ENCODE measurements at places on chromosomes 2 and 18.

- no peak for DNase-seq
Observed at GRCh38 chr2:64400733-64401528, 53.0 kb upstream of the LGALSL start.

DNA sequence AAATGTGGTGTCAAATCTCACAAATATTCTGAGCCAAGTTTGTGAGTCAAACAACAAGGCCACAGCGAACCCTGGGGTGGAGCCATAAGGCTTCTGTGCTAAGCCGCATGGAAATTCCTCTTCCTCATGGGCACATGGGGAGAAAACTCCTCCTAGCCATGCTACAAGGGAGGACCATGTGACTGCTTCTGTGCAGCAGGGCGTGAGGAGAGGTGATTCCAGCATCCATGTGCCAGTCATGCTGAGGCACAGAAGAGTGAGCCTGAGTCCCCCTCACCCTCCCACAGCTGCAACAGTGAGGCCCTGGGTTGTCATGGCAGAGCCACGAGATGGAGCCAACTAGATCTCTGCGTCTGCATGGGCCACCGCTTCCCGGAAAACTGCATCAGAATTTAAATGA is 488.8 kb upstream of the RAB6C start:
- DNase-seq: no peak

GRCh38 chr18:50977037-50977760 is 9.4 kb downstream of the ELAC1 start:
- no peak for DNase-seq

DNA sequence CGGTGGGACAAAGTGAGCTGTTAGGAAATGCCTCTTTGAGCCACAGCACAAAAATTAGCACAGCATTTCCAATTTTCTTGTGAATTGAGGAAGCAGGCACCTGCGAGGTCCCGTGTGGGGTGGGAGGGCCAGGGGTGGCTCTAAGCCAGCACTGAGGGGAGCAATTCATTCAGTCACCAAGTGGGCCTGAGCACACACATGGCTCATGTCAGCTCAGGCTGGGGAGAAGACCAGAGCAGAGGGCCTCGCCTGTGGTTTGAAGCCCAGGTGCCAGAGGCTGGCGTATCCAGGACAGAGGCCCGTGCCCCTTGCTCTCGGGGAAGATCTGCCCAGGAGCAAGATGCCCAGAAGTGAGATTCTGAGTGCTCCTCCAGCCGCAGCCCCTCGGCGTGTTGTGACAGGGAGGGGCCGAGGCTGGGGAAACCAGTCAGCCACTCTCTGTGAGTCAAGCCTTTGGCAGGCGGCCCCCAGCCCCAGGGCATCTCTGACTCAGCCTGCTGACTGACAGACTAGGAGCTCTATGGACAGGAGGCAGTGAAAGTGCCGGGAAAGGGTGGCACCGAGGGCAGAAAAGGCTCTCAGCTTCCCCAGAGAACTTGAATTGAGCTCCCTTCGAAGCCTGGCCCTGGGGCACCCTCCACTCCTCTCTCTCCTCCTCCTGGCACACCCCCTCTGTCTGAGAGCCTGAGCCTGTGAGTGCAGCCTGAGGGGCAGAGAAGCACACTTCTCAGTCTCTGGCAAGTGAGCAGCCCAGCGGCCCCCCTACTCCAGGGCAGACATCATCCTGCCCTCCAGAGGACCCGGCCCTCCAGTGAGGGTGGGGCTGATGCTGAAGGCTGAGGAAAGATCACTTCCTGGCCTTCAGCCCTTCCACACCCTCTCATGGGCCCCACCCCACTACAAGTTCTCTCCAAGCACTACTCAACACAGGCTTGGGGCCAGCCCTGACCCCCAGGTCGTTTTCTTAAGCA is 32.3 kb downstream of the CYP26B1 start:
- DNase-seq: no peak

DNA sequence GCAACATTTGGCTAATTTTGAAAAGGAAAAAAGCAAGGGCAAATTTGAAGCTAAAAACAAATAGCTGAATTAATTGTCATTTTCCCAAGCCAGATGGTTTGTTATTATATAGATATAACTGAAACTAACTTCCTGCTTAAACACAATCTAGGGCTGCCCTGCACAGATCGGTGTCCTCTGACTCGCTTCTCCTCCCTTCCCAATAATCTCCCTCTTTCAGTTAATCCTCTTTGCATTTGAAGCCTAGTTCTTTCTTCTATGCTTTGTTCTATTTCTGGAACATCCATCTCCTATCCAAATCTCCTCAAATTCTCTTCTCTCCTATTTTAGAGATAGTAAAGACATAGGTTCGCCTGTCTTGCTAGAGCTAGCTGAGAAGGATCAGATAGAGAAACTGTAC is 328.1 kb downstream of the SLC8A1 start:
- no peak for DNase-seq

- no peak for DNase-seq
Observed at GRCh38 chr2:73897934-73898333, 5.1 kb downstream of the ACTG2 start.

- DNase-seq: no peak
Observed at GRCh38 chr2:196046123-196046917, 22.3 kb downstream of the DNAH7 start.
